ENCODE measurements at places on chromosomes 7 and 10.

- no peak for DNase-seq
Measured at GRCh38 chr7:106767498-106768323, 97.4 kb upstream of the PIK3CG start.

DNA sequence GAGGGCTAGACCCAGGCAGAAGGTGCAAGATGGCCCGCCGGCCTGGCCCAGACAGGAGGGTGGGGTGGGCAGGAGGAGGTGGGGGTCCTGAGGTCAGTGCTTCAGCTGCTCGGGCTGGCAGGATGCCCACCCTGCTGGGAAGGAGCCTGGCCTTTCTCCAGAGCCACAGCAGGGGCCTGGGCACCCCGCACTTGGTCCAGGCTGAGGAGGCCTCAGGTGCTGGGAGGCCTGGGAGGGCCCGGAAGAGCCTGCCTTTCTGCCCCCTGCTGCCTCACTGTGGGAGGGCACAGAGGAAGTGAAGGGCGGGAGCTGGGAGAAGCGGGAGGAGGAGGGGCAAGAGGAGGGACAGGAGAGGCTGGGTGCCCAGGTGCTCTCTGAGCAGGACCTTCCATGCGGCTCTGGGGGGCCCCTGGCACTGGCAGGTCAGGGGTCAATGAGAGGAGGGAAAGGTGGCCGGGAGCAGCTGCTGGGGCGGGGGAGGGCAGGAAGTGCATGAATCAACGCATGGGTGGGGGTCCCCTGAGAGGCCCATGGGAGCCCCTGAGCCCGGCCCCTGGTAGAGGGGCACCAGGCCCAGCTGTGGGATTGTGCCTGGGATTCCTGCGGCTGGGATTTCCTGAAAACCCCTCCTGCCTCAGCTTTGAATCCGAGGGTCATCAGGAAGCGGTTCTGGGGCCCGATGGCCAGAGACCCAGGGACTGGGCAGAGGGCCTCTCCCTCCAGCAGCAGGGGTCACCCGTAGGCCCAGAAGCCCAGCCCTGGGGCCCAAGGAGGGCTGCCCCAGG is 49.9 kb downstream of the PWWP2B start:
- no peak for DNase-seq

GRCh38 chr10:71483885-71484751 is 87.4 kb downstream of the CDH23 start:
- no peak for DNase-seq

DNA sequence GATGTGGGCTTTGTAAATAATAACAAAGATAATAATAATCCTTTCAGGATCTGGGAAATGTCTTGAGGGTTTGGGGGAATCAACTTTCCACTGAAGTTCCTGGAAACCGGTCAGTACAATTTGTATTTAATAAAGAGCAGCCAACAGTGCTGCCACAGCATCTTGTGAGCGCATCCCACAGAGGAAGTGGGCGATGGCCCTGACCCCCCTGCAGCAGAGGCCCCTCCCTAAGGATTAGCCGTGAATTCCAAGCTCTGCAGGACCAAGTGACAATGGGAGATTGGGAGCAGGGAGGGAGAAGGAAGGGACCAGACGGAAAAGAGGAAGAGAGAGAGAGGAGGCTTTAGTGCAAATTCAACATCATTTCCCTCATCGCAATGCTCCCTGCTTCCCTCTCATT is 349.2 kb downstream of the RNLS start:
- DNase-seq, result no peak

DNA sequence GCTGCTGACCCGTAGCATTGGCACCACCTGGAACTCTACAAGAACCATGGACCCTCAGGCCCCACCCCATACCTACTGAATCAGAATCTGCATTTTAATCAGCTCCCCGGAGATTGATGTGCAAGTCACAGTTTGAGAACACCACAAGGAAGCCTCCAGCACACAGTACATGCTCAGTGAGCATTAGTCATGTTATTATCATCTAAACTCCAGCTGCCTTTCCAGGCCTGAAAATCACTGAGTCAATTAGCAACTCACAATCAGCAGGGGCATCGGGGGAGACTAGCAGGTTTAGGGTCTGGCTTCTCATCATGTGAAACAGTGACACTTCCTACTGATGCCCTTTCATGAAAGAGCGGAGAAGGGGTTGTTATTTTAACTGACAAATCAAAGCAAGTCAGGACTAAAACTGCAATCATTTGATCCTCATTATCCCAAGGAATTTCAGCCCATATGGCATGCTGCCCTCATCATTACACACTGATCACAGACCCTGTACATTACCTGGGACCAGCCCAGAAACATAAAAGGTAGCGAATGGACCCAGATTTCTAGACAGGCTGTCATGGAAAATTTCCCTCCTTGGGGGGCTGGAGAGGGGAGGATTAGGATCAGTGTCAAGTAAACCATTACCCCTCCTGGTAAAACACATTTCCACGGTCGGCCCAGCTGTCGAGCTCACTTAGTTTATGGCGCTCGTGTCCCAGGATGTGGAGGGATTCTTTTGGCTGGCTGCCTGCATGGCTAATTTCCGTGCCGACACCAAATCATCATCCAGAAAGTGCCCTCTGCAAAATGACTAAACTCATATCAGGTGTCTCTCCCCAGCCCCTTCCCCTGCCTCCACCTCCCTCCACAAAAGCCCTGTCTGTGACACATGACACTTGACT is 122.8 kb downstream of the PRLHR start:
- no peak for DNase-seq

DNA sequence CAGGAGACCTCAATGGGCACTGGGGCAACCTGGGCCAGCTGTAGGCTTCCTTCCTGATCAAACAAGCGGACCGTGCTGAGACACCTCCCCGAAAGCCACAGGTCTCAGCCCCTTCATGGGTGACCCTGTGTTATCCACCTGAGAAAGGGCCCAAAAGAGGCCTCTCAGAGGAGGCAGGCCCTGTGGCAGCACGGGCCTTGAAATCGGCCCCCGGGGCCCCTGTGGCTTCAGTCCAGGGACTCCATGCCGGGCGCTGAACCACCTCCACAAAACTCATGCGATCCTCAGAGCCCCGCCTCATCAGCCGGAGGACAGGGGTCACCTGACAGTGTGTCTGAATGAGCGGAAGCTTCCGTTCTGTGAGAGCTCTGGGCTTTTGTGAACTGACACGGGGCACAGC is 307.1 kb downstream of the PAXIP1 start:
- DNase-seq, result no peak

GRCh38 chr7:142459551-142459963 is 201.7 kb upstream of the PRSS58 start:
- DNase-seq, result no peak

DNA sequence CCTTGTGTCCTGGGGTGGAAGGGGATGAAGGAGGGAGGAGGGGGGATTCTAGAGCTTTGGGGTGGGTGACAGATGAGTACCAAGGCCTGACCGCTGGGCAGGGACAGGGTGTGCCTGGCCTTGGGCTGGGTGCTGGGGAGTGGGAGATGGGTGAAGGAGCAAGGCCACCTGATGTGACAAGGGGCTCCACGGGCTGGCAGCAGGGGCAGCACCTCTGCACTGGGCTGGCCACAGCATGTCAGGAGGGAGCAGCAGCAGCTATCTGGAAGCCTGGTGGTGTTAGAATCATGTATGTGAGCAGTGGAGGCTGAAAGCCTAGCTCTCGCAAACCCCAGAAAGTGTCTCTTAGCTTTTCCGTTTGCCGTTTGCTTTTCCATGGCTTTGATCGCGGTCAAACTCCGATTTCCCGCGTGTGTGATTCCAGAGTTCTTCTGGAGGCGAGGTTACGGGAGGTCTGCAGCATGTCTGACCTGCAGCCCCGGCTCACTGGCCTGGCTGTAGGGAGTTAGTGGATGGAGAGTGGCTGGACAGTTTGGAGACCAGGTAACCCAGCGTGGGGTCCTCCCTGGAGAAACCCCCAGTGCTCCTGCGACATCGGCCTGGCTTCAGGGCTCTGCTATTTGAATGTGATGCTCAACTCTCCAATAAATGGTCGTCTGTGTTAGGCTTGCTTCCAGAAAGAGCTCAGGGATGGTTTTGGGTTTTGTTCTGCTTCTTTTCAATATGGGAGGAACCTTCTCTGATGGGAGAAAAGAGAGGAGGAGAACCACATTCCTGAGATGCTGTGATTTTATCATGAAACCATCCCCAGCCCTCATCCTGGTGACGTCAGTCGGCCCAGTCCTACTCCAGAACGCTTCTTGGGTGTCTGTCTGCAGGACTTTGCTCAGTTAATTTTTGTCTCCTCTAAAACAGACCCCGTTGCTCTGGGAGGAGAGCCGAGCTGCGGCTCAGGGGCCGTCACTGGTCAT is 105.5 kb downstream of the CUX1 start:
- no peak for DNase-seq
